Activated naive CD4-positive, alpha-beta T cell treated with Interleukin-2 at 50 U/mL for 16 hours (primary cell): ENCODE measurements at places on chromosomes 5 and 9.

- peak; percentile 58 for DNase-seq
Observed at GRCh38 chr9:36995927-36996705, 38.0 kb downstream of the PAX5 start.

- no peak for DNase-seq
Observed at GRCh38 chr9:4333231-4333740, 33.4 kb upstream of the GLIS3 start.

DNA sequence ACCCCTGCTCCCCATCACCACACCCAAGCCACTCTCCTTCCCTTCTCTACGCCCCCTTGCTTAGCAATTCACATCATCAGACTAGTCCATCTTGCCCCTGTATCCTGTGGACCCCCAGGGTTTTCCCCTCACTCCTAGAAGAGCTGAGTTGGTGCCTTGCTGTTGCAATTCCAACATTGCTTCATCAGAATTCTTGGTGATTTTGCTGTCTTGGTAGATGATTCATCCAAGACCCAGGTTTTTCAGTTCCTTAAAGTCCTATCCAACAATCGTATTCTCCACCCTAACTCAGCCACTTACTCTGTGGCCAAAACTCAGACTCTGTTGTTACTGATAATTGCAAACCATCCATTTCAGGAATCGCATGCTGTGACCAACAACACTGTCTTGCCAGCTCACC, 21.4 kb upstream of the CCNJL start:
- DNase-seq, result no peak

GRCh38 chr5:150142185-150142958, 13.3 kb downstream of the PDGFRB start:
- DNase-seq, result no peak

- no peak for DNase-seq
Observed at GRCh38 chr9:121326130-121326838, 43.8 kb downstream of the STOM start.

DNA sequence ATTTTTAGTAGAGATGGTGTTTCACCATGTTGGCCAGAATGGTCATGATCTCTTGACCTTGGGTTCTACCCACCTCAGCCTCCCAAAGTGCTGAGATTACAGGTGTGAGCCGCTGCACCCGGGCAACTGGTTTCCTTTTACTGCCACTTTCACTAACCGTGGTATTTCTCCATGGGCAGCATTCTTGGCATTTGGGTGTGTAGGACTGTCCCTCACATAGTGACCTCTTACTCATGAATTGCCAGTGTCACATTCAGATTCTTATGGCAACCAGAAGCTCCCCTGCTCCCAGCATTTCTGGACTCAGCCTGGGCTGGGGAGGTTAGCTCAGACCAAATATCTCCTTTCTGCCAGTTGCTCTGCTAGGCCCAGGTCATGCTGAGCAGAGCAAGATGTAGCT, 50.1 kb downstream of the FOXI1 start:
- no peak for DNase-seq

DNA sequence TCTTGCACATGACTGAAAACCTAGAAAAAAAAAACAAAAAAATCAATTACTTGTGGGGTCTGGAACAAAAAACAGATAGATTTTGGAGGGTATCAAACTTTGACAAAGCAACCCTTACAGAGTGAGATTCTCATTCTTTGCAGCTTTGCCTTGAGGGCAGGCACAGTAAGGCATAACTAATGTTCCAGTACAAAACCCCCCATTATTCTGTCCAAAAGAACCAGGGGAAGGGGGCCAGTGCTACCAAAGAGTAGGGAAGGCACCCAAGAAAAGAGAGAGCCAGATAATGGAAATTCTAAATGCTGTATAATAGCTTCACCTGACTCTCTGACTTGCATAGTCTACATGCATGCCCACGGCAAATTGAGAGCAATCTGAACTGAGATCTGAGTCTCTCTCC, 12.9 kb downstream of the POLK start:
- no peak for DNase-seq

- no peak for DNase-seq
Observed at GRCh38 chr5:111398013-111398412, 114.3 kb downstream of the STARD4 start.

DNA sequence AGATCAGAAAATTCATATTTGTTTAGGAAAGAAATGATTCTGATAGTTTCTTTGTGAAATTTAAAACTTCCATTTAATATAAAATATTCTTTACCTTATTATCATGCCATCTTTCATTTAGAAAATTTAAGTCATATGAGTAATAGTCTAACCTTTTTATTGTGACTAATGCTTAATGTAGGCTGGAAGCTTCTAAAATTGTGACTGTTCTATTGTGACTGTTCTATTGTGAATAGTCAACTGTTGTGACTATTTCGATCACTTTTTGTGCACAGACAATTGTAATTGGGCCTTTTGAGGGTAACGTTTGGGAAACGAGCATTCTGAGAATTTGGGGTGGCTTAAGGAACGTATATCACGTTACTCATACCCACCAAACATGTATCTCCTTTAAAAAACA, 100.0 kb downstream of the PARP8 start:
- DNase-seq, result no peak

DNA sequence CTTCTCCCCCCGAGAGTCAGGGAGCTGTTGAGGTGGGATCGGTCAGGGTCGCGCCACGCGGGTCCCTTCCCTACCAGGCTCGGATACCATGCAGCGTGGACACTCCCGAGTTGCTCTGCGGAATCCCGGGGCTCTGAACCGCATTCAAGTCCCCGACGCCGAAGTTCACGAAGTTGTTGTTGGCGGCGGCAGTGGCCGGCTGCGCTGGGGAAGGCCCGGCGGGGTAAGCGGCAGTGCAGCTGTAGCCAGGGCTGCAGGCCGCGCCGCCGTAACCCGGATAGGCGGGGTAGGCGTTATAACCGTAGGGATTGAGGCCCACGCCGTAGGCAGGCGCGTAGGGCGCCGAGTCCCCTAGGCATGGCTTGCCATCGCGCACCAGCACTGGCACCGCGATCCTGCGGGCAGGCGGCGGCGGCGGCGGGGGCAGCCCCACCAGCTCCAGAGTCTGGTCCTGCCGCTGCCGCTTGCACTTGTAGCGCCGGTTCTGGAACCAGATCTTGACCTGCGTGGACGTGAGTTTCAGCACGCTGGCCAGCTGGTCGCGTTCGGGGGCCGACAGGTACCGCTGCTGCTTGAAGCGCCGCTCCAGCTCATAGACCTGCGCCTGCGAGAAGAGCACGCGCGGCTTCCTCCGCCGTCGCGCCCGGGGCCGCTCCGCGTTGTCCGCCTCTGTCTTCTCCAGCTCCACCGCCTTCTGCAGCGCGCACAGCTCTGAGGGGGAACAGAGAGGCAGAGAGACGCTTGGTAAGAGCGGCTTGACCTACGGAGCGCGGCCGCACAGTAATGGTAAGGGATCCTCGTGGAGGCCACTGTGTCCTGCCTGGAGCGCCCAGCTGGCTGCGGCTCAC, 2.3 kb downstream of the NKX2-5 start:
- no peak for DNase-seq

- no peak for DNase-seq
Observed at GRCh38 chr5:109451146-109451545, 41.4 kb upstream of the PJA2 start.

DNA sequence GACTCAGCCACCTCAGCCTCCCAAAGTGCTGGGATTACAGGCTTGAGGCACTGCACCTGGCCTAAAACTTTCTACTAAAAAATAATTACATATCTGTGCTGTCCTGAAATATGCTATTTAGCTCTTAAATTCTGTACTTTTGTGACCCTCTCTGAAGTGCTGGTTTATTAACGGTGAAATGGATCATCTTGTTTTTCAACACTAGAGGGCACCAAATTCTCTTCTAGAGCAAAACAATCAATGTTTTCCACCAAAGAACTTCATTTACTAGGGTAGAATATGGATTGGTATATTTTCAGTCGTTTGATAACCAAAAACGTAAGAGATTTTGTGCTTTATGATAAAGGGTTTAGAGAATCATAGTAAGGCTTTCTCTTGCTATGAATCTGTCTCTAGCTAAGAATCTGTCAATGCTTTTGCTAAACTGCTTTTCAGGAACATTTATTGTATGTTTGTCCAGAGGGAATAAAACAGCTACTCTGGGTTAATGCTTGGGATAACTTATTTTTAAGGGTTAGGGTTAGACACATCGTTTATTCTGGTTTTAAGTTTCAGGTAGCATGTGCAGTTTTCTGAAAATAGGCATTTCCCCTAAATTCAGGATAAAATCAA, 63.6 kb downstream of the RNF180 start:
- no peak for DNase-seq

GRCh38 chr5:43514471-43514815, 505 bp downstream of the C5orf34 start:
- DNase-seq, result peak; percentile 59

GRCh38 chr5:163387589-163388343, 49.6 kb upstream of the CCNG1 start:
- DNase-seq, result no peak

- DNase-seq, result peak; percentile 46
Observed at GRCh38 chr5:6837519-6838110, 124.4 kb downstream of the TENT4A start.

- DNase-seq, result no peak
Observed at GRCh38 chr9:134555094-134555650, 86.4 kb upstream of the COL5A1 start.

DNA sequence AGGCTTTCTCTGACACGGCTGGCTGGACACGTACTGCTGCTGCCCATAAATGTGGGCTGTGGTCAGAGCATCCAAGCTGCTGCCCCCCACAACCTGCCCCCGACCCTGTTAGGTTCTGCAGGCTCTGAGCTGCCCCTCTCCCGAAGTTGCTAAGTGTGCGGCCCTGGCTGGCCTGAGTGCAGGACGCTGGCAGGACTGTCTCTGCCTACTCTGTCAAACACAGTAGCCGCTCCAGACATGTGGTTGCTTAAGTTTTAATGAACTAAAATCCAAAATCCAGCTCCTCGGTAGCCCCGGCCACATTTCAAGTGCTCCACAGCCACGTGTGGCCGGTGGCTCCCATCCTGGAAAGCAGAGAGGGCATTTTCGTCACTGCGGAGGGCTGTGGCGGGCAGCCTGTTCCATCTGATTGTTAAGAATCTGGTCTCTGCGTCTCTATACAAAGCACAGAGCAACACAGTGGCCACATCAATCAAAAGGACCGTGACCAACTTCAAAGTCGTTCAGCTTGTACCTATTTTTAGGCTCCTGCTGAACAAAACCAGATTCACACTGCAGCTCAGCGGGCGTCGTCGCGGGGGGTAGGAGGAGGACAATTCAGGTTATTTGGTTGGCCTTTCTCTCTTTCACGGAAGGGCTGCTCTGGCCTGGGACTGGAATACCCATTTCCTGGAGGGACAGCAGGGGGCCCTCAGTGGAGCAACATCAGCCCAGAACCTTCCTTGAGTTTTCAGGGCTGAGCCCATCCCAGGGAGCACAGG, 68.9 kb downstream of the PTCH1 start:
- no peak for DNase-seq

GRCh38 chr5:17470064-17470463, 28.0 kb upstream of the TAF11L2 start:
- no peak for DNase-seq

- DNase-seq, result peak; percentile 64
Observed at GRCh38 chr5:177086654-177087397, at the start of gene FGFR4. TSS of gene FGFR4 (plus strand) at chr5:177086915. CDS start at chr5:177089603, 2,688 bp downstream.

DNA sequence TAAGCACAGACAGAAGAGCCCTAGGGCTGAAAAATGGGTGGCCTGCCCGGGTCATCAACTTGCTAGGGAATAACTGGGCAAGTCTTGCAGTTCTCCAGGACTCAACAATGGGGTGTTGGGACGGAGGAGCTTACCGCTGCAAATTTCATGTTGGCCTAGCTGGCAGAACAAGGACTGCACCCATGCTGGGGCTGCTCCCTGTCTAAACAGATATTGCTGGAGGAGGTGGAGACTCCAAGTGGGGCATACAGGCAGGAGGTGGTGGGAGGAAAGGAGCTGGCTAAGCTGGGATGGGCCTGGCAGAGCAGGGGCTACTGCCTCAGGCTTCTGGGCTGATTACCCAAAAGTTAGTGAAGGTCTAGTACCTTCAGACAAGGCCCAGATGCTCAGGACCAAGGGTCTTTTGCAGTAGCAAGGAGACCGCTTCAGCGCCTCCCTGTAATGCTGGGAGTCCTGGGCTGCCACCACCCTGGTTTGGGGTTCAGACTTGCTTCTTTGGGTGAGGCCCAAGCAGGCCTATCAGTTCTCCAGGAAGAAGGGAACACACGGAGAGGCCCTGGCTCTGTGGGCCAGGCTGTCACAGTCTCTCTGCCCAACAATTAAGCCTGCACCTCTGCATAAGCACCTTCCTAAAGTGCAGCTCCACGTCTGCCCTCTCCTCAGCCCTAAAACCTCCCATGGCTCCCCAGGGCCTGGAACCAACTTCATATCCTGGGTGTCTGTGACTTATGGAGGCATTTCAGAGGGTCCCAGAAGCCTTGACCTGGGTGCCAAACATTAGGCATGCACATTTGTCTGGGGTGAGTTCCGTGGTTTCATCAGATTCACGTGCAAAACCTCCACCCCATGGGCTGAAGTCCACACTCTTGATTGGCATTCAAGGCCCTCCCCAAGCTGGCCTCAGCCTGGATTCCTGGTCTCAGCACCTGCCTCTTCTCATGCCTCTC, 24.2 kb upstream of the KIF12 start:
- no peak for DNase-seq

GRCh38 chr9:33129251-33129885, 37.8 kb downstream of the B4GALT1 start:
- no peak for DNase-seq

GRCh38 chr9:134679616-134680392, 38.2 kb downstream of the COL5A1 start:
- no peak for DNase-seq

DNA sequence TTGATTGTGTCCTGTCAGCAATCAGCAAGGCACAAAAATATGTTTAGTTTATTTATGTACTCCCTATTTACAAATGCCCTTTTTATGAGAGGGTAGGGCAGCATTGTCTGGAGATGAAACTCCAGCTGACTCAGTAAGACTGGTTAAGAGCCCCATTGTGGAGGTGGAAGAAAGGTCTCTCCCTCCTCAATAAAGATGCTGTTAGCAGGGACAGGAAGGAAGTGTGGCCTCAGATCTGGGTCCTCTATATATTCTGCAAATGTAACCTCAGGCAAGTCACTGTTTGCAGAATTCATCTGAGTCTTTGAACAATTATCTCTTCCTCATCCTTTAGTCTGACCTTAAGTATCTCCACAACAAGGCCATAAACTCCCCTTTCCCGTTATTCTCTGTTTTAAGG, 48.3 kb upstream of the TRAF1 start:
- DNase-seq, result no peak

DNA sequence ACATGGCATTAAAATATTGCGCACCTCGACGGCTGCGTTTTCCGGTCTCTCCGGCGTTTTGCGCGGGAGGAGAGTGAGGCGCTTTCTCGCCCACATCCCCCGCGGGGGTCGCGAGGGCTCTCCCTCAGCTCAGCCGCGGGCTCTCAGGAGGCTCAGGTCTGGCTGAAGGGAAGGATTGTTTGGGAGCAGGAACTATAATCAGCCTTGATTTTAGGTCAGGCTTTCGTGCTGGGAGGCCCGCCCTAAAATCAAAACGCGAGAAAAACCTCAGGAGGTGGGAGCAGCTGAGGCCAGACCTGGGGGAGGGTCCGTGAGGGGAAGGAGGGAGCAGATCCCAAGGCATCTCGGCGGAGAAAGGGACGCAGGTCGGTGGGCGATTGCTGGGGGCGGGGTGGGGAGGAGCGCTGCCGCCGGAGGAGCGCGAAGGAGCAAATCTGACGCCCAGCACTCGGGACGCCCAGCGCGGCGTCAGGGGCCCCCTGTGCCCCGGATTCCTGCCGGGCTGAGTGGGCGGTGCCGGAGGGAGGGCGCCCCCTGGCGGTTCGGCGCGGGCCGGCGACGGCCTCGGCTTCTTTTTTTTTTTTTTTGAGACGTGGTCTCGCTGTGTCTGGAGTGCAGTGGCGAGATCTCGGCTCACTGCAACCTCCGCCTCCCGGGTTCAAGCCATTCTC, 18.7 kb upstream of the RNF130 start:
- DNase-seq, result peak; percentile 81
